ENCODE measurements at places on chromosomes 2 and 18.

DNA sequence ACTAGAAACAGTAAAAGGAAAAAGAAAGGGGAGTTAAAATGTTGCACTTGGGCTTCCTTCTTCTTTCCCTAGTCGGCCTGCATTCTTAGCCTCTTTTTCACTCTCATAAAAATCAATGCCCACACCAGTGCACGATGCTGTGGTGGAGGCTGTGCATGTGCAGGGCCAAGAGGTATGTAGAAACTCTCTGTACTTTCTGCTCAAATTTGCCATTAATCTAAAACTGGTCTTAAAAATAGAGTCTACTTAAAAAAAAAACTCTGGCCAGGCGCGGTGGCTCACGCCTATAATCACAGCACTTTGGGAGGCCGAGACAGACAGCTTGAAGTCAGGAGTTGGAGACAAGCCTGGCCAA is 11.1 kb downstream of the TRAPPC8 start:
- DNase-seq = no peak

DNA sequence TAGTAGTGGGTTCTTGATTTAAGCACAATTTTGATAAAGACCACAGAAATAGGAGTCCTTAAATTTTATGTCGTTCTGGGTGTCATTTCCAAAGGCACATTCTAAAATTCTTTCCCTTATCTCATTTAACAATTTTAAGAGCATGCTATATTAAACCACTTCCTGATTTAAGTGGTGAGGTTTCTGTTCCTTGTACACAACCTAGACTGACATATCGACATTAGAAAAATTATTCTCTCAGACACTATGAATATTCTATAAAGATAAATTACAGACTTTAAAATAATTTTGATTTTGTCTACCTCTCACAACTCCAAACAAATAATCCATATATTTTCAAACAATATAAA is 923.8 kb downstream of the LRP1B start:
- DNase-seq = no peak

- DNase-seq = no peak
These were observed 46.7 kb downstream of the RNU4ATAC start for GRCh38 chr2:121577381-121577780.

GRCh38 chr2:118386641-118387302 is 298.5 kb downstream of the INSIG2 start:
- DNase-seq = peak; percentile 56

Measured in muscle of back (tissue), 13 donors.